ENCODE measurements at places on chromosomes 12 and 14. TPM values are rescaled to one million over a fixed set of nuclear protein-coding genes. Genes with fewer than 3 reads are reported as not detected.
A peak's percentile ranks its signal among the peaks of the same experiment; 100 is the strongest.

- peaks cover 36% of the 10 kb centered on the region for H3K27me3 ChIP-seq
- no peak for DNase-seq
- no peak overlapping the region for H3K4me3 ChIP-seq
- H3K27ac ChIP-seq = no peak overlapping the region
- peaks cover 19% of the 10 kb centered on the region for H3K36me3 ChIP-seq
- H3K4me1 ChIP-seq = peaks cover 13% of the 10 kb centered on the region
Measured at GRCh38 chr12:1565172-1565571, 29.2 kb downstream of the FBXL14 start.

DNA sequence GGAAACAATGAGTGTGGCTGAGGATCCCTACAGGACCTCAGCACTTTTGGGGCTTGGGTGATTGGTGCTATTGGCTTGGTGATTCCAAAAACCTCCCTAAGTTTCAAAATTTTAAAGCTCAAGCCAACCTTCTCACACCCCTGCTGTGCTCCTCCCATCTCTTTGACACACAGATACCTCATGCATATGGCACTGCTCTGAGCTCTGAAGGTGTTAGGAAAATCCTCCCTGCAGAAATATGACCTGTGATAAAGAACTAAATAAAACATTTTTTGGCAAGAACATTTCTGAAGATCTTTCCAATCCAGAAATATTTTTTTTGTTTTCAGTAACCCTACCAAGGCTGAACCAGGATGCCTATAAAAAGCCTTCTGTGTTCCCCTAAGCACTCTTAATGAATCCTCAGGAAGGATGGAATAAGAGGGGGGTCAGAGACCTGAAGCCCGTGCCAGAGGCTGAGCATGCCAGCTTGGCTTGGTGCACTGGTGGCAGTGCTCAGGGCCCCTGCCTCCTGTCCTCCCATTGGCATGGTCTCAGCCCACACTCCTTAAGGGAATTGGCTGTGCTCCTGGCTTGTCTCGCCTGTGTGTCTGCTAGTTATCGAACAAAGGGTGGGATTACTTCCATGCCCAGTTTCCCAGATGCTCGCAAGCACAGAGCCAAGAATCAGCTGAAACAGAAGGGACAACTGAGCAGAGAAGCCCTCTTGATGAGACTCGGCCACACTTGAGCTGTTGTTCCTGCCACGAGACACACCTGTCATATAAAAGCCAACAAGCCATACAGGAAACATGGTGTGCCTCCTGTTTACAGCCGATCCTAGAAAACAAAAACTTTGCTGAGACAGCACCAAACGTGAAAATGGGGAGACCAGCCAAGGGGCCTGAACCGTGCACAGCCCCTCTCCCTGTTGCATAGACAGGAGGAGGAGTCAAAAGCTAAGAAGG, 132.7 kb upstream of the EEA1 start:
- peaks cover 9% of the 10 kb centered on the region for H3K4me1 ChIP-seq
- H3K36me3 ChIP-seq = no peaks in the 10 kb centered on the region
- peaks cover 7% of the 10 kb centered on the region for H3K27me3 ChIP-seq
- no peak overlapping the region for H3K27ac ChIP-seq
- H3K4me3 ChIP-seq = no peak overlapping the region

DNA sequence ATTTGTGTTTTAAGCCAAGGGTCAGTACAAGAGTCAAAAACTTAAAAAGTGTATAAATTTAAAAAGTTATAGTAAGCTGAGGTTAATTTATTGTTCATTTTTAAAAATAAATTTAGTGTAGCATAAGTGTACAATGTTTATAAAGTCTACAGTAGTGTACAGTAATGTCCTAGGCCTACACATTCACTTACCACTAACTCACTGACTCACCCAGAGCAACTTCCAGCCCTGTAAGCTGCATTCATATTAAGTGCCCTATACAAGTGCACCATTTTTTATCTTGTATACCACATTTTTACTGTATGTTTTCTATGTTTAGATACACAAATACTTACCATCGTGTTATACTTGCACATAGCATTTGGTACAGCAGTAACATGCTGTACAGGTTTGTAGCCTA, 37.7 kb downstream of the GPR137C start:
- no peak for DNase-seq
- no peak overlapping the region for H3K27ac ChIP-seq
- H3K4me3 ChIP-seq = no peak overlapping the region
- no peaks in the 10 kb centered on the region for H3K4me1 ChIP-seq

GRCh38 chr12:67810166-67810565, 161.6 kb downstream of the DYRK2 start:
- H3K27me3 ChIP-seq = no peaks in the 10 kb centered on the region
- H3K4me1 ChIP-seq = no peaks in the 10 kb centered on the region
- no peak overlapping the region for H3K27ac ChIP-seq
- no peak overlapping the region for H3K4me3 ChIP-seq
- DNase-seq = no peak

GRCh38 chr14:60649875-60650372, 647 bp upstream of the SIX1 start:
- DNase-seq = no peak
- H3K27ac ChIP-seq = peak overlapping the region; percentile 50
- H3K36me3 ChIP-seq = peaks cover 3% of the 10 kb centered on the region
- peaks cover 38% of the 10 kb centered on the region for H3K4me1 ChIP-seq
- peaks cover 94% of the 10 kb centered on the region for H3K27me3 ChIP-seq

DNA sequence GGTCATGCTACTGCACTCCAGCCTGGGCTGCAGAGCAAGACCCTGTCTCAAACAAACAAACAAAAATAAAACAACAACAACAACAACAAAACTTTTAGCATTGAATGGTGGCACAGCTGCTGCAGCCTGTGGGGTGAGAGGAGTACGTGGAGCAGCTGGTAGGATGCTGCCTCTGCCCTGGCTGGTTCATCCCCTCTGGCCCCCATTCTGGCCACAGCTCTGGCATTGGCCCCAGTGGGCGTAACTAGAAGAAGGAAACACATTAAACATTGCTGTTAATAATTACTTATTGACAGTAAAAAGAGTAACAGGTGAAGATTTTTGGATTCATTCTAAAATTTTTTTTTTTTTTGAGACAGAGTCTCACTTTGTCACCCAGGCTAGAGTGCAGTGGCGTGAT, 28.8 kb upstream of the C2CD5 start:
- H3K27me3 ChIP-seq = no peaks in the 10 kb centered on the region
- DNase-seq = no peak
- no peaks in the 10 kb centered on the region for H3K36me3 ChIP-seq
- no peak overlapping the region for H3K4me3 ChIP-seq

- peaks cover 29% of the 10 kb centered on the region for H3K4me1 ChIP-seq
- no peaks in the 10 kb centered on the region for H3K36me3 ChIP-seq
- H3K27ac ChIP-seq = peak overlapping the region; percentile 31
- H3K27me3 ChIP-seq = peaks cover 5% of the 10 kb centered on the region
- no peak overlapping the region for H3K4me3 ChIP-seq
Measured at GRCh38 chr12:50072198-50072907, 12.8 kb upstream of the SMARCD1 start.

- H3K27me3 ChIP-seq = no peaks in the 10 kb centered on the region
- H3K4me3 ChIP-seq = no peak overlapping the region
- no peak for DNase-seq
- H3K27ac ChIP-seq = no peak overlapping the region
- peaks cover 11% of the 10 kb centered on the region for H3K36me3 ChIP-seq
- H3K4me1 ChIP-seq = peaks cover 22% of the 10 kb centered on the region
Measured at GRCh38 chr12:62801796-62802195, 133.2 kb downstream of the PPM1H start.

Gene NRXN3
- total RNA-seq = 19.8 TPM

Gene CRIP1
- total RNA-seq = 15.4 TPM

Gene IL23A
- total RNA-seq = 0.48 TPM

All from type B pancreatic cell (in vitro differentiated cells).